ENCODE measurements at places on chromosomes 2 and 18.

GRCh38 chr2:202564226-202564625 is 70.5 kb upstream of the FAM117B start:
- DNase-seq = no peak

DNA sequence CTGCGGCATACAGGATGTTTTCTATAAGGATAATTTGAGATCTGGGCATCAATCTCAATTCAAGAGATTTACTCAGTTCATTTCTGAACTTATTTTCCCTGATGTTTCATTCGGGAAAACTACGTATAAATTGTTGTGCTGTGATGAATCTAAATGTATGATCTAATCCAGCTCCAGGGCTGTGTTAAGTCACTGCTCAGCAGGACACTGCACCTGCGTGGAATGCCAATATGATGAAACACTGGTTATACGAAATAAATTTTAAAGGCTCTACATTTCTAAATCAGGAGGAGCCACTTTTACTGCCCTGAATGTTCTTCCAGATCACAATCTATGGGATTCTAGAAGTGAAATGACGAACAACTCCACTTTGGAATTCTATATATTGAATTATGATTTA is 259.0 kb downstream of the HNMT start:
- DNase-seq = no peak

- DNase-seq = no peak
Observed at GRCh38 chr2:120885749-120886148, 150.1 kb downstream of the GLI2 start.

DNA sequence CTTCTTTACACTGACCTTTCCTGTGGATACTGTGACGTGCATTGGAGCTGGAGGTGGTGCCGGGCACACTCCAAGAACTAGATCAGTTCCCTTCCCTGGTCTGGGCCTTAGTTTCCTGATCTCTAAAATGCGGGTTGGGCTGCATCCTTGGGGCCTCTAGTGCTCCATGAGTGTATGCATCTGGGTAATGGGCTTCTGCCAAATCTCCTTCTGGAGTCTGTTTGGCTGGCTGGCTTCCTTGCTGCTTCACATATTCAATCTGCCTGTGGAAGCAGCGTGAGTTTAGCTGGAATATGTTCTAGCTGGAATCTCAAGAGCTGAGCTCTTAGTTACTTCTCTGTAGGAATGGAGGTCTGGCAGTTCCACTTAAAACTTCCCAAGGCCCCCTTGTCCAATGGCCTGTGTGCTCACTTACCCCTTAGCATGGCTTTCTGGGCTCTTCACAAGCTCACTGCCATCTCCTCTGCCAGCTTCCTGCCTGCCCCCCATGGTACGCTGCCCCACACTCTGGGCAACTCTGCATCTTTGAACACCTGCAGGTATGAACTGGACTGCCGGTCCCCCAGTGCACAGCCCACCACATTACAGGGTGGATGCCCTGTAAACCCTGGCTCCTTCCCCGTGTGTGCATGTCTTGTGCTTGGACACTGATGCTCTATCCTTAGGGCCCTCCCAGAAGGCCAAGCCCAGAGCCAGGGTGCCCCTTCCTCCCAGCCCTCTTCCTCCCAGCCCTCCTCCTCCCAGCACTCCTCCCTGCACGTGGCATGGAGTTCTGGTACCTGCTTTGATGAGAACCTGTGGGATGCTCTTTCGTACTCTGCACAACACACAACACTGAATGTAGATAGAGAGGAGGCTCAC is 103.6 kb upstream of the SMAD2 start:
- no peak for DNase-seq

DNA sequence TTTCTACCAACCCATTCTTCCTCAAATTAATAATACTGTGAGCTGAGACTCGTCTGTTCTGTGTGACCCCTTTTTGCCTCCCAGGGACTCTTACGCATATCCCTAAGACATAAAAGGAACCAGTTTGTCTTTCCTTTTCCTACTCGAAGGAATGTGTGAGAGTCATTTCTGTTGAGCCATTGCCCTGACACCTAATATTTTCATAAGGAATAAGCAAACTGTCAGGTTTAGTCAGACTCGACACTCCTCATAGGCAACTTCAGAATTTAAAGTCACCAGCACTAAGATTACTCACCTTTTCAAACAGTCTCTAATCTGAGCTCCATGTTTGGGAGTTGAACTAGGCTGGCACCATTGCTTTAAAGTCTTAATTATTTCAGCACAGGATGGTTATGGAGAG is 305.5 kb downstream of the IKZF2 start:
- DNase-seq = no peak

DNA sequence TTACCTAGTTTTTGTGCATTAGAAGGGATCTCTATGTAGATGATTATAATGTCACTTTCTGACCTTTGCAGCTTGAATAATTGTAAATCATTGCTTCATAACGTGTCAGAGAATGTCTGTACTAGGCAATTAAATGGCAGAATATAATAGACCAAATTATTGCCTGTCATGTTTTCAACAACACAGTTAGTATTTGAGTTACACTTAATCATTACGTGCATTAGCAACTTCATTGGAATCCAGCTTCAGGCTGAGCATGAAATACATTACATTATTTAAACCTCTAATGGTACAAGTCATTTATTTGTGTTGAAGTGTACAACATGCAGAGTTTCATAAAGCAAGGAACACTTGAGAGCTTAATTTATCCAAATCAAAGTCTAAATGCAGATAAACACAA is 48.0 kb downstream of the ZNF407 start:
- no peak for DNase-seq

DNA sequence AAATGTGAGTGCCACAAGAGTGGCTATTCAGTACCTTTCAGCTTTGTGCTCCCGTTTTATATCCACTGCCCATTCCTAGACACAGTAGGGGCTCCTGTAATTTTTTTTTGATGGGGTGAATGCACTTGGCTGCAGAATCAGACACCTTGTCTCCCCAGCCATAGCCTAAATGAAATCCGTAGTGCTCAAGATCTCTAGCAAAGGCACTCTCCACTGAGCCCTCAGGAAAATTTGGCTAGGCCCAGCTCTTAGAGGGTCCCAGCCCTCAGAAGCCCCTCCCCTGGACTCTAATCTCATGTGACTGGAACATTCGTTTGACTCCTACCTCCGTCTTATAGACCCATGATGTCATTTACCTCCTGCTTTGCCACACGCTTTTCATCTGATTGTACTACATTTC is 323.9 kb downstream of the SMAD2 start:
- DNase-seq = no peak

GRCh38 chr18:59268127-59268720 is 5.0 kb downstream of the RAX start:
- DNase-seq = no peak

- DNase-seq = no peak
Observed at GRCh38 chr2:11809586-11810236, 63.3 kb downstream of the LPIN1 start.

GRCh38 chr2:169009865-169010579 is 21.1 kb downstream of the ABCB11 start:
- no peak for DNase-seq

DNA sequence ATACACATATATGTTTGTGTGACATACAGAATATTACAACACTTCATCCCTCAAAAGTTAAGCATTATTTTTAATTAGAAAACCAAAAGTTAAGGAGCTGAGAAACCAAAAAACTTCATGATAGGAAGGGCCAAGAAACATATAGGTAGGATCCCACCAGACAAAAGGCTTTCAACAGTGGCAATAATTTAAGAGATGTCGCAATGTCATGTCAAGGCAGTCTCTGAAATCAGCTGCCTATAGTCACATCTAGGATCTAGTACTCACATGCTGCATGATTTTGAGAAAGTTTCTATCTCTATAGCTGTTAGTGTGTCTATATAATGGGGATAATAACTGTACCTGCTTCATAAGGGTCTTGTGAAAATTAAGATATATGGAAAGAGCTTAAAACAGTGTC is 72.7 kb downstream of the SPIRE1 start:
- no peak for DNase-seq

DNA sequence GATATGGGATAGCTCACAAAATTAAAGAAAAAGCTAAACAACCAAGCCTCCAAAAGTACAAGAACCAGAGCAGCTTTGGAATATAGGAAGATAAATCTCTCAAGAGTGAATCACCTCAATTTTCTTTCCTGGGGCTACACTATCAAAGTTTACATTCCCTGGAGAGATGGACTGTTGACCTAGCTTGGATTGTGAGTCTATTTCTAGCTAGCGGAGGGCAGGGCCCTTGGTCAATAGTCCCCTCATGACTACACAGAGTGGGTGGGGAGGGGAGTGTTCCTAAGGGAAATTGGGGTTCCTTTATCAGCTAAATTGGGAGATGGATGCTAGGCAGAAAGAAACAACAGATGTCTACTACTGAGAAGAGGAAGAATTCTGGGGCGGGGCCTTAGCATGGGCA is 29.9 kb upstream of the EIF2AK3 start:
- DNase-seq = no peak

DNA sequence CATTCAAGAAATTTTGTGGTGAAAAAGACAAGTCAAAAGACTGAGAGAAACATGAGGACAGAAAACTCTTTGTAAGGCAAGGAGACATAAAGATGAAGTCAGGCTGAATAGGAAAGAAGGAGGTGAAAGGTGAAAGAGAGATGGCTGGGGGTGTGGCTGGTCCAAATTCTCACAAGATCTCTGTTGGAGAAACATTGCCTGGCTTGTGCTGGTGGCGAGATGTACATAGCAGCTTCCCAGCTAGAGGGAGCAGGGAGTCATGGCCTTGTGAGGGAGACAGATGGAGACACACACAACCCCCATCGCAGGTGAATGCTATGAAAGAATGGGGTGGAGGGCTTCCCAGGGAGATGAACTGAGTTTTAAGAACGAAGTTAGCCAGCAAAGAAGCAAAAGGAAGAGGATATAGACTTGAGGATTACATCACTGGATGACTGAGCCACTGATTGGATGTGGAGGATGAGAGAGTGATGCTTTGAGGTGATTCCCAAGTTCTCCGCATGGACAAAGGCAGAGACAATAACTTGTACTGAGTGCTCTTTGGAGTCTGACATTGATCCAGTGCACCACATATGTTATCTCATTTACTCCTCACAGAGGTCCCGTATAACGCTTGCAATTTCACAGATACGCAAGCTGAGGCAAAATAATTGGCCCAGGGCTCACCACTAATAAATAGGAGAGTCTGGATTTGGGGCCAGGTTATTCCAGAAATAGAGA is 3.7 kb upstream of the EMX1 start:
- no peak for DNase-seq

DNA sequence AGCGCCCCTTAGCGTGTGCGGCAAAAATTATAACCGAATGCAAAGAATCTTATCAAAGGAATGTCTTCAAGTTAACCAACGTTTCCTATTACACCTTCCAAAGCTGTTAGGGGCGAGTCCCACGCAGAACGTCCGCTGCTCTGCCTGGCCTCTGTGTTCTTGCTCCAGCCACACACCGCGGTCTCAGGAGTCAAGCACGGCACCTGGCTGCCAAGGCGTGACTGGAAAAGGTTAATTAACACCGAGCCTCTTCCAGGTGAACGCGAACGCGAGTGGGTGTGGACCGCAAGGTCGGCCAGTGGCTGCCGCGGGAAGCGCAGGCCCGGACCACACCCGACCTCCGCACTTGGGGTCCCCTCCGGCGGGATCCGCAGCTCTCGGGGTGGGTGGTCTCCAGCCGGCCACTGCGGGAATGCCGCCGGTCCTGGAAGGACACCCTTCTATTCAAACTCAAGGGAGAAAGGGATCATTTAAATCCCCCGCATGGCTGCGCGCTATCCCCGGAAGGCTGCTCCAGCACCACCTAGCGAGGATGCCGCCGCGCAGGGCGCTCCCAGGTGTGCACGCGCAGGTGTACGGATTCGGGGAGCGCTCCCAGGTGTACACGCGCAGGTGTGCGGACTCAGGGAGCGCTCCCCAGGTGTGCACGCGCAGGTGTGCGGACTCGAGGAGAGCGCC is 830 bp downstream of the CYB5A start:
- DNase-seq = peak; percentile 57

DNA sequence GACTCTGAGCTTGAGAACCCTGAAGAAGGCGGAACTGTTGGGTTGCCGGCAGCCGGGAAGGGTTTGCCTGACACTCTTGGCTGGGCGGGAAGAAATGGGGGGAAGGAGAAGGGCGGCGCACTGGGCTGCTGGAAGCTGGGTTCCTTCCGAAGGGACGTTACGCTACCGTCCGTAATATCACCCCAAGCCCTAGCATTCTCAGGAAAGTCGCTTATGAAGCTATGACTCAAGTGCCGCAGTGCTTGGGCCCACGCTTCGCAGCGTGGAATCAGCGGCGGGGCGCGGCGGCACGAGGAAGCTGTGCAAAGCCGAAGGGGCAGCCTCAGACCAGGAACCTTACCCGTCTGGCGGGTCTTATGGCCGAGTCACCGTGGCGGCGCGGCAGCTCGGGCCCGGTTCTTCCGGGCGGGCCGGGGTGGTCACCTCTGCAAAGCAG is 50.2 kb upstream of the SIGLEC15 start:
- no peak for DNase-seq
